ENCODE measurements at places on chromosomes 11 and 22.

DNA sequence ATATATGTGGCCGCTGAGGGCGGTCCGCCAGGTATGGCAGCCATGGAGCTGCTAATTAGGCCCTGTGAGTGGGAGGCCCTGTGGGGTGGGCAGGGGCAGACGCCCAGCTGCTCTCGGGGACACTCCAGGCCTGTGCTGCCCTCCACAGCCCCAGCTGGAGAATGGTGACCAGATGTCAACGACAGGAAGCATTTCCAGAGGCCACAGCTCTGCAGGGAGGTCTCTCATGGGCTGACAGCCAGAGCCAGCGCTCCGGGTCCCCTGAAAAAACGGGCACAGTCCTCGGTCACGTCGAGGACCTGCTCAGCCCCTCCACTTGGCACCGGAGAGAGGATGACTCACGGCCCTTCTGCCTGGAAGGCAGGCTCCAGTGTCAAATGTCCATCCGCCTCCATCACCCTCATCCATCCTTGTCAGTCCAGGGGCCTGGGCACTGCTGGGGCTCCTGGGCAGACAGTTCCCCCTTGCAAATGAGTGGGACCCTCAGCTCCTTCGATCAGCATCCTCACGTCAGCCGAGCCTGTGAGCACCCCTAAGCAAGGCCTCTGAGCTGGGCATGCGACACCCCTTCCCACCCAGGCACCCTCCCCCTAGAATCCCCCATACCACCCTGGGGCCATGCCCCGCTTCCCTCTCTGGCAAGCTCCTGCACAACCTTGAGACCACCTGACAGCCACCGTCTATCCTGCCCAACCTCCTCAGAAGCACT is 1.9 kb downstream of the BID start:
- no peak for DNase-seq

DNA sequence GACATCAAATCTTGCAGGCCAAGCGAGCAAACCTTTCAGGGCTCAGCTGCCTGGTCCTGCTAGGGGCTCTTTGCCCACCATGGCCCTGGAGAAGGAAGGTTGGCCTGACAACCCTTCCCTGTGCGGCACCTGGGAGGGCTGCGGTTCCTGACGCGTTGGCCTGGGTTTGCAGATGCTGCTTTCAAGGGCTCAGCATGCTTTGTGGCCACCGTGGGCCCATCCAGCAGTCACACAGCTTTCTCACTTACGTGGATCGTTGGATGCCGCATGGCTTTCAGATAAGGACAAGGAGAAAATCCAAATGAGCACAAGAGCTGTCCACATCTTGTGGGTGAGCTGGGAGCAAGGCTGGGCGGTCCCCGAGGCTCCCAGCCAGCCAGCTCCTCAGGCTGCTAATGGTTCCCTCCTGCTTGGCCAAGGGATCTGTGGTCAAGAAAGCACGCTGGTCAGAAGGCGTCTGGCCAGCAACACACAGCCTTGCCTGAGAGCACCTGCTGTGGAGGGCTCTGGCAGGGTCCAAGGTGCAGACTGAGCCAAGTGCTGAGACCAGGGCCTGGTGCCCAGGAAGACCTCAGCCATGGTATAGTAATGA is 8.2 kb downstream of the C11orf24 start:
- DNase-seq, result no peak

DNA sequence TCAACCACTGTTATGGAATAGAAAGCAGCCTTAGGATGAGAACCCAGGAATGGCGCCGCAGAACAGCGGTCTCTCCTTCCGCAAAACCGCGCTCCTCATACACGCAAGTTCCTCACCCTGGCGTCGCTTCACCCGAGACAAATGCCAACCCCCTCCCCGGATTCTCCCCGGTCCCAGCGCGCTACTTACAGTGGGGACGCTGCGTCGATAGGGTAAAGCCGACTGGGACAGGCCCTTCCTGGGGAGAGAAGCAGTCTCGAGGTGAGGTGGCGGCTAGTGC is 287 bp downstream of the RPS13 start:
- no peak for DNase-seq

- DNase-seq, result no peak
These were observed 2.6 kb upstream of the CNIH2 start for GRCh38 chr11:66275396-66275795.

DNA sequence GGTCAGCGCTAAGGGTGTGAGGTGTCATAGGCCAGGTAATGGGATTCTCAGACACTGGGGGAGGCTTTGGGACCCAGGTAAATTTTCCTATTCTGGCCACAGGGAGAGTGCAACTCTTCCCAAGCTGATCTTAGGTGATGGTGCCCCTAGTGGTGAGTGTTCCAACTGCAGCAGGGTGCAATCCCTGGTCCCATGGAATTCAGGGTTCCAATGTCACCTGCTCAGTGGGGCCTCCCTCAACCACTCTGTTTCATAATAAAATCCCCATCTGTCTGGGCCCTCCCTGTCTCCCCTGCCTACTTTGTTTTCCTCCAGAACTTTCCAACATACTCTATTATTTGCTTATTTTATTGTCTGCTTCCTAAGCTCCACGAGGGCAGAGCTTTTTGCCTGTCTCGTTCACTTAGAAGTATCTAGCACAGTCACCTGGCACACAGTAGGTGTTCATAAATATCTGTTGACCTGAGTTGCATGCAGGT is 2.9 kb upstream of the SGSM1 start:
- peak; percentile 35 for DNase-seq

DNA sequence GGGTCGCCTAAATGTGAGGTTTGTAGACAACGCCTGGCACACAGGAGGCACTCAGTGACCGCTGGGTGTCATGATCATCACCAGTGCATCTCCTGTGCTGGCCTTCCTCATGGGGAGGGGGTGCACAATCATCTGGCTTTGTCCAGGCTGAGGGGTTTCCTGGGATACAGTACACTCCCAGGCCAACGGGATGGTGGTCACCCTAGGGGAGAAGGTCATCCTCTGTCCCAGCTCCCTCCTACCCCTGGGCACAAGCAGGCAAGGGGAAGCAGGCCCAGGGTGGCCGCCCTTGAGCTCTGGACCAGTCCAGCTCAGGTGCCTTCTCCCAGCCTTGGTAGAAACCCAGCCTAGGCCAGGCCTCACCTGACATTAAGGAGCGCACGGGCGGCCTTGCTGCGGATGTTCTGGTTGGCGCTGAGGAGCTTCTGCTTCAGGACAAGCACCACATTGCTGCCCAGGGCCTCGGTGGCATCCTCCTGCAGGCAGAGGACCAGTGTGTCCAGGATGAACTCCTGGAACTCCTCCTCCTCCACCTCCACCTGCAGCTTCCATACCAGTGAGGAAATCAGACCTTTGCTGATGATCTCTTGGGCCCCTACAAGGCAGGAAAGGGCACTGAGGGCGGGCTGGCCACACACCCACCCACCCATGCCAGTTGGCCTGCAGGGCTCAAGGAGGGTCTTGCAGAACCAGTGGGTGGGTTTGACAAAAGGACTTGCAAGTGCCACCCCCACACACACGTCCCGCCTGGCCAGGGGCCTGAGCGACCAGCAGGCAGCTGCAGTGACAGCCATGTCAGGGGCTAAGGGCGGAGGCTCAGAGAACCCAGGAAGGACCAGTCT is 6.6 kb upstream of the GNAZ start:
- no peak for DNase-seq

DNA sequence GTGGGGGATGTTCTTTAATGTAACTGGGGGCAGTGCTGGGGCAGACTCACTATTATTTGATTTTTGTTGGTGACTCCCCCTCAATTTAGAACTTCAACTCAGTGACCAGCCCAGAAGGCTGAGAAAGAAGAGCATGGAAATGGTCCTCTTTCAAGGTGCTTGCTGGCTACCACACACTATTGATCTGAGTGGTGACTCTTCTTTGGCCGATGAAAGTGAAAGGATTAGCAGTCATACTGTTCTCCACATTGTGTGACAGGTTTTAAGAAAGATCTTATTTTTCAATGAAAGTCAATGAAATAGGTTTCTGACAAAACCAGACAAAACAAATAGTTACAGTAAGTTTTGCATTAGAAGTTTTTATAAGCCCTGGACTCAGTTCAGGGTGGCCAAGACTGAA is 29.9 kb downstream of the NLRP14 start:
- DNase-seq, result no peak

DNA sequence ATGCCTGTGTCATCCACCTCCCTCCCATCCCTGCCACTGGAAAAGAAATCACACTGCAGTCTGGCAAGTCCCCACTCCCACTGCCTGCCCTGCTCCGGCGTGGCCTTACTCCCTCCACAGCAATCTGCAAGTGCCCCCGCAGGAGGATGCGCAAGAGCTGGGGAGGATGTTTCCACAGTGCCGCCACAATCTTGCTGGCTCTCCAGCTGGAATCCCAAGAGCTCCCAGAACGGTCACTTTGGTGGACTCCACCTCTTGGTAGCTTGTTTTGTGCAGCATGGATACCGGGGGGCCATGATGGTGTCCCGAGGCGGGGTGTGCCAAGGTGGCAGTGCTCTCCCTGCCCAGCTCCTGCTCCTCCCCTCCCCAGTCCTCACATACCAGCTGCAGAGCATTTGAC is 76.3 kb downstream of the MICAL3 start:
- DNase-seq, result no peak

DNA sequence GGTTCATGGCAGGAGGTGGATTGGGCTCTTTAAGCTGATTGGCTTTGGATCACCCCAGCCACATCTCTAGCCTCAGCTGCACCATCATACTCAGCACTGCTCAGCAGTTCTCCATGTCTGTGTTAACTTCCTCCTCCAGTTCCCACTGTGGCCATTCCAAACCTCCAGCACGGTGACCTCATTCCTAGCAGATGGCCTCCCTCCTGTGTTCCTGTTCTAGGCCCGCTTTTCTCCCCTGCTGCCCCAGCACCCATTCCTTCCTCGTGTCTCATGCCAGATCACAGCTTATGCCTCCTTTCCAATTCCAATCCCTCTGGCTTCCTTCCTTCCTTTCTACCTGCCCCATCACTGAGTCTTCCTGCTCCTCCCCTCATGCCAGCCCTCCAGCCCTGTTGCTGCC is 96.1 kb downstream of the MICAL2 start:
- no peak for DNase-seq

GRCh38 chr22:23704062-23704461 is 13.2 kb downstream of the RGL4 start:
- DNase-seq, result no peak

GRCh38 chr11:393219-394033 is 583 bp upstream of the PKP3 start:
- no peak for DNase-seq

- DNase-seq, result no peak
These were observed 35.6 kb upstream of the ADORA2A start for GRCh38 chr22:24391836-24392217.

DNA sequence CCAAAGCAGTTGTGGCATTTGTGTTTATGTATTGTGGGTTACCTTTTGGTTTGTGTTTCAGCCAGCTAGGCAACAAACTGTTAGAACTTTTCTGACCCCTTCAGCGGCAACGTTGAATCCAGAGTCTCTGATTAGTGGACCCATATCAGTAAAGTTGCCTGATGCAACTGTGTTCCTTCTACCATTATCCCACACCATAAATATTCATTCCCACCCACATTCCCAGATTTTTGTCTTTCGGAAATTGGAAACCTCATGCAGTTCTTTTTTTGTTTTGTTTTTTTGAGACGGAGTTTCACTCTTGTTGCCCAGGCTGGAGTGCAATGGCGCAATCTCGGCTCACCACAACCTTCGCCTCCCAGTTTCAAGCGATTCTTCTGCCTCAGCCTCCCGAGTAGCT is 30.7 kb upstream of the RBX1 start:
- no peak for DNase-seq

- DNase-seq, result peak; percentile 23
These were observed 243.9 kb upstream of the SYN3 start for GRCh38 chr22:33302049-33302545.

Data from activated T-helper 1 cell treated with anti-CD3 and anti-CD28 coated beads, Interleukin-12 subunit alpha, Interleukin-12 subunit beta, Interleukin-2, Interleukin-4 antibody, amounts not matched to agents 30 ng/mL and 10 ng/mL and 1 ng/mL, durations not matched to agents 14 hours and 24 hours and 36 hours (primary cell).